A673 (cell line): ENCODE measurements at places on chromosomes 2 and 18. TPM values are rescaled to one million over a fixed set of nuclear protein-coding genes. Genes with fewer than 3 reads are reported as not detected.

- DNase-seq = no peak
- no peak overlapping the region for H3K4me3 ChIP-seq
- no peaks in the 10 kb centered on the region for H3K27me3 ChIP-seq
- H3K27ac ChIP-seq = no peak overlapping the region
Measured at GRCh38 chr2:168392024-168392423, 64.0 kb upstream of the CERS6 start.

- no peak for DNase-seq
- no peak overlapping the region for H3K27ac ChIP-seq
- no peaks in the 10 kb centered on the region for H3K36me3 ChIP-seq
- no peak overlapping the region for H3K4me3 ChIP-seq
Measured at GRCh38 chr18:75422341-75422910, 5.1 kb downstream of the SMIM21 start.

- peak overlapping the region; percentile 60 for H3K4me3 ChIP-seq
- peaks cover 6% of the 10 kb centered on the region for H3K4me1 ChIP-seq
- H3K27me3 ChIP-seq = no peaks in the 10 kb centered on the region
- peak overlapping the region; percentile 69 for H3K27ac ChIP-seq
- peak; percentile 93 for DNase-seq
Measured at GRCh38 chr2:111121828-111122630, 1.3 kb downstream of the BCL2L11 start.

- H3K27me3 ChIP-seq = no peaks in the 10 kb centered on the region
- H3K4me3 ChIP-seq = no peak overlapping the region
- DNase-seq = no peak
- H3K27ac ChIP-seq = no peak overlapping the region
- H3K36me3 ChIP-seq = peaks cover 45% of the 10 kb centered on the region
Measured at GRCh38 chr2:219225350-219225749, 4.1 kb downstream of the ATG9A start.

GRCh38 chr2:14634489-14635390 is 2.2 kb downstream of the LRATD1 start:
- H3K36me3 ChIP-seq = no peaks in the 10 kb centered on the region
- no peak overlapping the region for H3K27ac ChIP-seq
- peaks cover 90% of the 10 kb centered on the region for H3K27me3 ChIP-seq

DNA sequence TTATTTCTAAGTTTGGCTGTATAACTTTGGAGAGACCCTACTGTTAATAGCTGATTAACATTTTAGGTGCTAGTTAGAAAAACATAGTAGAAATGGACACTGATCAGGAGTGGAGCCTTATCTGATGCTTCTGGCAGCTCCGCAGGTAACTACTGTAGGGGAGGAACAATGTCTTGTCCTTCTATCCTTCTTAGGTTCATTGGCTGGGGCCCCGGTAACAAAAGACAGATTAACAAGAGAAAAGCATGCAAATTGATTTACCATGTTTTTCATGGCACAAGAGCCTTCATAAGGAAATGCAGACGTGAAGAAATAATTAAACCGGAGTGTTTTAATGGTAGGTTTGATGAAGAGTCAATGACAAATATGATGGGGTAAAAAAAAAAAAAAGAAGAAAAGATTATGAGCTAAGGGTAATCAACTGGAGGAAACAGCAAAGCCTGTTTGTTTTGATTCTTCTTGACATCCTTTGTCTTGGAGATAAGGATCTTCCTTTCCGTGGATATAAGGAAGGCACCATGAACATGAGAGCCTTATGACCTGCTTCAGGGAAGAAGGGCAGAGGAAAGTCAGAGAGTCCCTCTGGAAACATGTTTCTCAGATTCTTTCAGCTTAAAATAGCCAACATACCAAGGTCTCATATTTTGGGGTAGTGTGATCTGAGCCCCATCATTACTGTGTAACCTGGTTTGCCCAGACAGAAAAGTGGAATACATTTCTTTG is 62.4 kb upstream of the GCFC2 start:
- H3K27me3 ChIP-seq = no peaks in the 10 kb centered on the region
- DNase-seq = no peak
- no peak overlapping the region for H3K27ac ChIP-seq
- H3K4me3 ChIP-seq = no peak overlapping the region
- H3K4me1 ChIP-seq = no peaks in the 10 kb centered on the region

DNA sequence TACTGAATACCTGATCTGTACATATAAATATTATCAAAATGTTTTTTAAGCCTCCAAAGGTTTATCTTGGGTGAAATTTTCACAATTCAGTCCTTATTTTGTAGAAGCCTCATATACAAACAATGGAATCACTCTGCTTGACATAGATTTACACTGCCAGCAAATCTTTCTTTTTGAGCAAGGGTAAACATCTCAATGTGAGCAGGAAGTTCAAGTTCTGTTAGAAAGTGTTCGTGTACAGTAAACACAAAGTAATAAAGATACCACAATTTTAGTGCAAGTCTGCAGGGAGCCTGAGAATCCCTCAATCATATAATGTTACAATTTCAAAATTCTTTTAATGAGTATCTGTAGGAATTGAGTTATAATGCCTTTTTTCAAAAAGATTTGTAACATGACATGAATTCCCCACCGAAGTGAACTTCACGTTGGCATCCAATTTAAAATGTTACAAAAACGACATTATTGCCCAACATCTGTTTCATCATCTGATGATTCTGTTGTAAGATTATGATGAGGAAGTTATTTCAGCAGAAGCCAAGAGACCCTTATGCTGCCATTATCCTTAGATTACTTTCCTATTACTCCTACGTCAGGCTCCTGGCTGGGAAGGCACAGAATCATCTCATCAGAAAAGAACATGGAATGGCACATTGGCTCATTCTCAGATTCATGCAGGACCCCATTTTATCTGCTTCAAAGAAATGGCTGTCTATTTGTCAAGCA is 283.9 kb upstream of the ACVR2A start:
- H3K4me1 ChIP-seq = no peaks in the 10 kb centered on the region
- peak; percentile 17 for DNase-seq
- H3K27ac ChIP-seq = no peak overlapping the region
- no peaks in the 10 kb centered on the region for H3K27me3 ChIP-seq
- no peaks in the 10 kb centered on the region for H3K36me3 ChIP-seq

DNA sequence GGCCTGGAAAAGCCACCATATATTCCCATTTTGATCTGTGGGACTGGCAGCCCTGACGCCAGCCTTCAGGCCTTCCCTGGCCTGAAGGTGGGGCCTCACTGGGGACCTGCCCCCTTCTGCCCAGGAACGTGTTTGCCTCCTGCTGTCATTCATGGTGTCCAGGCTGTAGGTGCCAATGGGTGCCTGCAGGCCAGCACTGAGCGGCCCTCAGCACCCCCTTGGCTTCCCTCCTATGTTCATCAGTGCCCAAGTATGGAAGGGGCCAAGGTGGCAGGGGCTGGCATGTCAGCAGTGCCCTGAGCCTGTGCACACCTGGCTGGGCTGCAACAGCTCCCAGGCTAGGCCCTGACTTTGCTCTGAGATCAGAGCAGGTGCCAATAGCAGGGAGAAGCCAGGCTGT is 800.3 kb upstream of the RAB6C start:
- H3K36me3 ChIP-seq = no peaks in the 10 kb centered on the region

DNA sequence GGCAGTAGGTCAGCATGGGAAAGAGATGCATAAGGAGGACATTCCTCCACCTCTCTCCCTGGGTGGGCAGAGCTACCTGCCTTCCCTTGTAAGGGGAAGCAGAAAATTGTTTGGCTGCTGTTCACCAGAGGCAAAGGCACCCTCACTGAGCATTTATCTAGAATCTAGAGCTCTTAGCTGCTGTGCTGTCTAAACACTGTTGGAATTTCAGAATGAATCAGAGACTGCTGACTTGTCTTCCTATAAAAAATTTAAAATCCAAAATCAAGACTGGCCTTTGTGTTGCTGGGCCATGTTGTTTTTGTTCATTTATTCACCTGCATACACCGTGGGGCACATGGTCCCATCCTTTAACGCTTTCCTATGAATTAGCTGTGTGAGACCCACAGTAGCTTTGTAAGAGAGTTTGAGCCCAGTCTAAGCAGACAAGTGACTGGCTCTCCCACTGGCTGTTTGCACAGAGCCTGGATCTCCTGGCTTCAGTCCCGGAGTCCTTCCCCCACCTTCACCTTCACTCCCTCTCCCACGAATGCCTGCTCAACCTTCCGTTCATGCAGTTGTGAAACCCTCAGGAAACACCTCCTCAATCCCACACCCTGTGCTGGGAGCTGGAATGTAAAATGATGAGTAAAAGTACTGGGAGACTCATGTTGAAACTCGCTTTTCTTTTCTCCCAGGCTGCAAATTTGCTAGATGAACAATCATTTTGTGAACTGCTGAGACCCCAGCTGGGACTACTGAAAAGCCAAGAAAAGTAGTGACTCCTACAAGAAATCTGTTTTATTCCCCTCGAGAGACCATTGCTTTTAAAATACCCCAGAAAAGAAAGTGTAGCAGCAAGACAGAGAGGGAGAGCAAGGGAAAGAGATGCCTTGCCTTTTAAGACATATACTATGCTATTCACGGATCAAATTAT is 76.2 kb downstream of the FAM168B start:
- peaks cover 28% of the 10 kb centered on the region for H3K27me3 ChIP-seq
- H3K4me1 ChIP-seq = no peaks in the 10 kb centered on the region
- no peak for DNase-seq

- no peak overlapping the region for H3K4me3 ChIP-seq
- no peak overlapping the region for H3K27ac ChIP-seq
- no peaks in the 10 kb centered on the region for H3K4me1 ChIP-seq
- no peak for DNase-seq
- H3K36me3 ChIP-seq = no peaks in the 10 kb centered on the region
Measured at GRCh38 chr18:7608174-7608550, 41.0 kb downstream of the PTPRM start.

DNA sequence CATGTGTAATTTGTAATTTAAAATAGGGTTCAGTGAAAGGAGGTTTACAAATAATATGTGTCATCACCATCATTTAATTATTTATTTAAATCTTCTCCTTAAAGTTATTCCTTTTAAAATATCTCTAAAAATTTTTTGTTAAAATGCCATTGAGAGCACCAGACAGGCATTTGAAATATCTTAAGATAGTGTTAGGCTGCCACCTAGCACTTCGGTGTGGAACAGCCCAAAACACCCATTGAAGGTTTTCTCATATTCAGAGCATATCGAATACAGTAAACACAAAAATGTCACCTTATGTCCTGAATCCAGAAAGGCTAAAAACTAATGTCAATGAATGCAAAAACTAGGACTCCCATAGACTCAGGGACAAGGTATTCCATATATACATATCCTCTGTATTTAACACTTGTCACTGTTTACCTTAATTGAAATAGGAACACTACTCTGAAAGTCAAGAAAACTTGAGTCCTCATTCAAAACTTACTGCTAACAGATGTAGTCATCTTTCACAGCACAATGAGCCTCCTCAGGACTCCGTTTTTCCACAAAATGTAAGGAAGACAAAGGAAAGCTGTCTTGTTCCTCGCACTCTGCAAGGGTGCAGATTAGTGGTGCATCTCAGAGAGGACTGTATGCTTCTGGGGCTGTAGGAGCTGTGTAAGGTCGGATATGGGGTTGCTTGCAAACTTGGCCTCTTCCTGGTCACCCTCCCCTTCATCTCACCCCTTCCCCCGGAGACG is 329.5 kb downstream of the PAX3 start:
- no peak overlapping the region for H3K4me3 ChIP-seq
- DNase-seq = peak; percentile 65
- no peak overlapping the region for H3K27ac ChIP-seq
- H3K27me3 ChIP-seq = no peaks in the 10 kb centered on the region

DNA sequence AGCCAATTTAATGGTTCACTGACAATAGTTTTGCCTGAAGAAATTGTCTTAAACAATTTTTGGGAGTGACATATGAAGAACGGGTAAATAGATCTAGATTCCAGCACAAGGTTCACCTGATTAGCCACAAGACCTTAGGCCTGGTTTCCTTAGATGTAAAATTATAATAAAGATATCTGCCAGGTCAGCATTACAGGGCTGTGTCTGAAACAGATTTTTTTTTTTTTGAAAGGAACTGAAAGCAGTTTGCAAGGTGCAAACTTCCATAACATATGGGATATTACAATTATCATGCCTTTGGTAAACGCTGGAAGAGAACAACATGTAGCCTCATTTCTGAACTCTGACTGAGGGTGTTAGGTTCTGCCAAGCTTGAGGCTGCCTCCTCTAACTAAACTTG is 599.4 kb downstream of the ERBB4 start:
- H3K27me3 ChIP-seq = no peaks in the 10 kb centered on the region
- DNase-seq = no peak
- H3K36me3 ChIP-seq = no peaks in the 10 kb centered on the region
- H3K4me1 ChIP-seq = no peaks in the 10 kb centered on the region
- H3K4me3 ChIP-seq = no peak overlapping the region

DNA sequence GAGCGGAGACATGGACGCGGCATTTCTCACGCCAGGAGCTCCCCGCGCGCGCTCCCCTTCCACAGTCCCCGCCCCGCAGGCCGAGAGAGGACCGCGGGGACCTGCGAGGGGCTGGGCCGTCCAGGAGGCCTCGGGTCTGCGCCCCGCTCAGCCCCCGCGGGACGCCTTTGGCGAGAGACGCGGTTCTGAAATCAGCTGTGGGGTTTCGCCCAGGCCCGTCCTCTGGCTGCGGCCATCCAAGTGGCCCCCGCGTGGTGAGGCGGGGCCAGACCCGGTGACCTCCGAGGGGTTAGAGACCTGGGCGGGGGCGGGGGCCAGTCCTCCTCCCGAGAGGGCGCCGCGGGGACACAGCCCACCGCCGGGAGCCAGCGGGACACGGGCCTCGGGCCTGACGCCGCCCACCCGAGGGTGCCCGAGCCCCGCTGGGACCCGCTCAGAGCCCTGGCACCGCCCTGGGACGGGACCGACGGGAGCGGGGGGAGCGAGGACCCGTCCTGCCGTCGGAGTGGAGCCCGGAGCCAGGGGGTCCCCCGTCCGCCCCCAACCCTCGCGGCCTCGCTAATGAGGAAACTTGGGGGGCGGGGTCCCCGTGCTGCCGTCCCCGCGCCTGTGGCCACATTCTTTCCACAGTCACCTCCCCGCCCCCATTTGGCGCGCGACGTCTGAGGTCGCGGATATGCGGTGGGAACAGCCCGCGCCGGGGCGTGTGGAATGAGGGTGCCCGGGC is 6.1 kb upstream of the SALL3 start:
- H3K27ac ChIP-seq = no peak overlapping the region
- peaks cover 80% of the 10 kb centered on the region for H3K27me3 ChIP-seq

The SKOR2 gene
- total RNA-seq = not detected in 2 replicates

The C2orf72 gene
- total RNA-seq = not detected in 2 replicates

The MYO3B gene
- 0.13 and 0.52 TPM in 2 replicates for total RNA-seq

The B4GALT6 gene
- 5.7 and 6.0 TPM in 2 replicates for total RNA-seq
